ENCODE measurements at places on chromosomes 3 and 15. TPM values are rescaled to one million over a fixed set of nuclear protein-coding genes. Genes with fewer than 3 reads are reported as not detected.

The PIERCE2 gene
- total RNA-seq: 3.8 TPM

The NUDT16 gene
- 11.5 TPM for total RNA-seq

The CAMK2N2 gene
- 0.26 TPM for total RNA-seq

The HGD gene
- not detected for total RNA-seq

The SYNM gene
- total RNA-seq: 228 TPM

The SATB1 gene
- 74.2 TPM for total RNA-seq

The CCK gene
- not detected for total RNA-seq

The EFCC1 gene
- total RNA-seq: 5.7 TPM

The ZKSCAN7 gene
- total RNA-seq: 19.5 TPM

The GPR149 gene
- total RNA-seq: not detected

The SLC15A2 gene
- 14.0 TPM for total RNA-seq

The CHRNA5 gene
- 3.3 TPM for total RNA-seq

The KLF15 gene
- 1.6 TPM for total RNA-seq

- DNase-seq: no peak
Measured at GRCh38 chr3:12705981-12706380, 42.1 kb upstream of the RAF1 start.

GRCh38 chr3:90184861-90185260, 1077.4 kb downstream of the EPHA3 start:
- DNase-seq: no peak

GRCh38 chr15:68643216-68643830, 64.5 kb downstream of the CORO2B start:
- DNase-seq: no peak

DNA sequence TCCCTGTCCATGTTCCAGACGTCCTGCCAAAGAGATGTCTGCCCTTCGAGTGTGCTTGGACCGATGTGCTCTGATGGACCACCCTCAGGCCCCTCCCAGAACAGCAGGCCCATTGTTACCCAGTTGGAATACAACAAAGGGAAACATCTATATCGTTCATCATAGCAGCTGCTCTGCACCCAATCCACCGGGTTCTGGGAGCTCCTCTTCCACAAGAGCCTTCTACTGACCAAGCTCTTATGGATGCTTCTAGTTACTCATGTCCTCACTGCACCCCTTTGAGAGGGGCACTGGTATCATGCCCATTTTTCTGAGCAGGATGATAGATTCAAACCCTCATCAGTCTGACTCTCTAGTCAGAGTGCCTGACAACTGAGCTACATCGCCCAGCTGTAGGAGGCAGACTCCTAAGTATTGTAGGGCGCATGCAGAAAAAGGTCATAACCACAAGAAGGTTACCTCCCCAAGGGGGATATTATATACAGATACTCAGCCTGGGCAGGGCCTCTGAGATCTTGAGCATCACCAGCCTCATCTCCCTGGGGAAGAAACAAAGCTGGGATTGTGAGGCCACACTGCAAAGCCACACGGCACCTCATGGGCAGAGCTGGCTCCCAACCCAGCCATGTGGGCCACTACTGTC, at the start of gene SSUH2:
Gene SSUH2, minus strand, starts transcription at position 51 of the 643 bp plus-strand sequence. Its CDS starts 40 bp downstream, at position 11.
- no peak for DNase-seq

DNA sequence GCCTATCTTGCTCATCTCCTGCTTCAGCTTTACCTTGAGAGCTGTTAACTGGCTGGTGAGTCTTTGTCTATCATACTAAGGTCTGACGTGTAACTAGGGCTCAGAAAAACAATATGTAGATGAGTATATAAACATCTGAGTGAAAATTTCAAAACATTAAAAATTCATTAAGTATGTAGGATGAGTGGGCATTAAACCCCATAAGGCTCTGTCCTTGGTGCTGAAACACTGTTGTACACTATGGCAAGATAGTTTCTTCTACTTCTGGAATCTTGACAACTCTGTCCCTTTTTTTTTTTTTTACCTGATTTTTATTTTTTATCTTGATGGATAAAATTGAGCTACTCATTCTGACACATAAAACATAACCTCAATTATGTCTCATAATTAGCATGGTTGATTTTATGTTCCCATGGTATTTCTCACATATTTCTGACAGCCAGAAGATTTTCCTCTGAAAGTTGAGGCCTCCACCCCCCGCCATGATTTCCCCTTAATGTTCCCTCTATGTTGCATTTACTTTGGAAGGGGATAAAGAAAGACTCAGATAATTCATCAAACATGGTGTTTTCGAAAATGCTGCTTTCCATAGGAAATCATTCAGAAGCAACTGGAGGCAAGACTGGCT, 54.3 kb downstream of the DGKG start:
- DNase-seq: peak; percentile 23

DNA sequence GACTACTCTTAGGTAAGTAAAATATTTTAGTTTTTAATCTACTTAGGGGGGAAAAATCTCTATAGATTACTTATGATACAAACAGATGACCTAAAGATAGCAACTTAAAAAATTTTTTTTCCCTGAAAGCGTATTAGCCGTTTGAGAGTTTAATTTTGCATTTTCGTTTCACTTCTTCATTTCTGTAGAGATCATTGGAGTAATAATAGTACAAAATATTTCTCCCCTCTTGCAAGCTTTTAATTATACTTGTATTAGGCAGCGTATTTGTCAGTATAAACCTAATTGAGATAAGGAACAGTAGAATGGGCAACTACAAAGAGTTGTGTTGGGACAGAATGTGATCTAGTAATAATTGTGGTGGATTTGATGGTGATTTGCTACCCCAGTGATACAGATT, 10.3 kb downstream of the SKIL start:
- no peak for DNase-seq

DNA sequence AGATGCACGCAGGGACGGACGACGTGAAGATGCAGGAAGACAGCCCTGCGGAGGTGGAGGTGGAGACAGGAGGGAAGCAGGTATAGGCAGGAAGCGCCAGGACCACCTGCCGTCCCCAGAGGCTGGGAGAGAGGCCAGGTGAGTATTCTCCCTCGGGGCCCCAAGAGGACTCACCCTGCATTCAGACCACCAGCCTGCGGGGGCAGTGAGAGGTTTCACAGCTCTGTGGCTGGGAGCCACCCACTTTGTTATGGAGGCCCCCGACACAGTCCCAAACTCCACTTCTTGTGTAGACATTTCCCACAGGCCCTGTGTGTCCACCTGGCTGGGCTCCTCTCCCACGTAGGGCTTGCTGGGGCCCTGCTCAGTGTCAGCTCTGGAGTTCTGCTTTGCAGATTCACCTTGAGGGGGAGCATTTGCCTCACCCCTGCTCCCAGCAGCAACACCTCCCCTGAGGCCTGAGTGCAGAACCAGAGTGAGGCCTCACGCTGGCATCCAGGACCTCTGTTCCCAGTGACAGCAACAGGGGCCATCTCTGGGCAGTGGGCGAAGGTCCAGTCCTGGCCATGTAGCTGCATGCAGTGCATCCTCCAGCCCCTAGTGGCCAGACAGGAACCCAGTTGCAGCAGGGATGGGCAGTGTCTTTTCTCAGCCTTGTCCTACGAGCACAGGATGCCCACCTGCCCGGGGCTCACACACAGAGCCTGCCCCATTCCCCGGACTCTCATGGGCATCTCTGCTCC, 119.4 kb upstream of the IQSEC1 start:
- DNase-seq: no peak

GRCh38 chr15:63452552-63453136, 51.7 kb upstream of the USP3 start:
- DNase-seq: no peak

DNA sequence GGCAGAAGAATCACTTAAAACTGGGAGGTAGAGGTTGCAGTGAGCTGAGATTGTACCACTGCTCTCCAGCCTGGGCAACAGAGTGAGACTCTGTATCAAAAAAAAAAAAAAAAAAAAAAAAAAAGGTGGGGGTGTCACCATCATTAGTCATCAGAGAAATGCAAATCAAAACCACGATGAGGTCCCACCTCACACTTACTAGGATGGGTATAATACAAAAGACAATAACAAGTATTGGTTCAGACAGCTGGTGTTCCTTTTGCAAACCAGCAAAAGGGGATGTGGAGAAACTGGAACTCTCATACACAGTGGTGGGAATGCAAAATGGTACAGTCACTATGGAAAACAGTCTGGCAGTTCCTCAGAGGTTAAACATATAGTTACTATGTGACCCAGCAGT, 78.7 kb upstream of the TSC22D2 start:
- no peak for DNase-seq

GRCh38 chr15:87736891-87737389, 519.6 kb downstream of the NTRK3 start:
- no peak for DNase-seq

- no peak for DNase-seq
Measured at GRCh38 chr3:124916837-124917409, 17.6 kb downstream of the MUC13 start.

GRCh38 chr15:39738998-39739397, 43.6 kb downstream of the FSIP1 start:
- no peak for DNase-seq

- no peak for DNase-seq
Measured at GRCh38 chr3:139284221-139284620, 59.6 kb upstream of the MRPS22 start.

GRCh38 chr3:98966862-98967546, 65.5 kb upstream of the DCBLD2 start:
- no peak for DNase-seq

DNA sequence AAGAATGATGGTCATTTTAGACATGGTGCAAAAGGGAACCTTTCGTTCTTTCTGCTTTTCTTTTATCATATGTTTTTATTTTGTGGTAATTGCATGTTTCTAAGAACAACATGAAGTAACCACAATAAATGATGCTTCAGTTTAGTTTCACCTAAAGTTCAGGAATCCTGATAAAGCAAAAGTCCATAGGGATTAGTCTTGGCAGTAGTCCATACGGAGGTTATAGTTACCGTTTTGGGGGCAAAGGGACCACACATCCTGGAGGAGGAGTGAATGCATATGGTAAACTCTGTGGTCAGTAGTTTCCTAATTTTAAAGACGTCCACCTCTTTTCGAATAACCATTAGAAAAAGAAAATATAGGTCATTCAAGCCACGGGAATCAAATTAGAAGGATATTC, 141.5 kb downstream of the MCTP2 start:
- no peak for DNase-seq

GRCh38 chr15:71303977-71304376, 188.7 kb downstream of the THSD4 start:
- no peak for DNase-seq

DNA sequence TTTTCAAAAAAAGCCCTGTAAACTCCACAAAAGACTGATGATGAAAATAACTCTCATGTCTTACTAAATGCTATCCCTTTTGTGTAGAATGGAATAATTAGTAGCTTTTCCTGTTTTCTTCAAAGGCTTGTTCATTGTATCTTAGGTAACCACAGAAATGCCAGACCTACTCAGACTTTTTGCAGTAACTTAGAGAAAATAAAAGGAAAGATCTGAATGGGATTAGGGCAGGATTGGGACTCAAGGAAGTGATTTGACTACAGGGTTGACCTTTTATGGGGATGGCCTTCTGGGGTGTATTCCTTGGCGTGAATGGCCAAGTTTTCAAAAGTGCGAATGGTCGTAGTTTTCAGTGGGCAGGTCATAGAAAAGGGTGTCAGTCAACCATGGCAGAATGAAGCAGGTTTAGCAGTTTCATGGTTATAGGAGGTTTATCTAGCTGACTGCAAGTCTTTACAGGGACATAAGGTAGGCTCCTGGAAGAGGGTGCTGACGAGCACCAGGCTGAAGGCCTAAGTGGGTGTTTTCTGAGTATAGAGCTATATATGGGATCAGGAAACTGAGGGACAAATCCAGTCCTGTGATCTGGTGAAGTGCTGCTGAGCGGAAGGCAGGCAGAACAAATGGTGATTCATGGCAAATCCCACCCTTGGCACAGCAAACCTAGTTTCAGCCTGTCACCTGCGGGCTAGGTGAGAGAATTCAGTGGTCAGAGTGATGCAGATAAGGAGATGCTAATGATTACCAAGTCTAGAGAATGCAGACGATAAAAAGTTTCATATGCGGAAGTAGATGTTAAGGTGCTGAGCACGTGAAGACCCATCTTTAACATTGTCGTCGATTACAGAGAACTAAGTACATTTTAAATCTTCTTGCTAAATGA, 46.4 kb downstream of the IL1RAP start:
- DNase-seq: no peak

DNA sequence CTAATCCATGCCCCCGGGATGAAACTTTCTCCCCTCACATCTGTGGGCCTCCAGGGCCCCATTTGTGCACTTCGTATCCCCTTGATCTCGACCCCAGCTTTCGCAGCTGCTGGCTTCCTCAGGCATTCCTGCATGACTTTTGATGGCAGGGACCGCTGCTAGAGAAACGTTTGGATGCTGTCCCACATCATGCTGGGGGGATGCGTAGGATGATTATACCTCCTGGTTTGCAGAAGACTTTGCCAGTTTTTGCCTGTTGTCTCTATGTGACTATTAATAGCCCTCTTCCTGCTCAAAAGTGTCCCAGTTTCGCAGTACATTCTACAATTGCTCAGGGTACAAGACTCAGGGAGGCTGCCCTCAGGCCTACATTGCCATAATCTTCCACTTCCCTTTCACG, 10.4 kb upstream of the KCNAB1 start:
- DNase-seq: no peak

DNA sequence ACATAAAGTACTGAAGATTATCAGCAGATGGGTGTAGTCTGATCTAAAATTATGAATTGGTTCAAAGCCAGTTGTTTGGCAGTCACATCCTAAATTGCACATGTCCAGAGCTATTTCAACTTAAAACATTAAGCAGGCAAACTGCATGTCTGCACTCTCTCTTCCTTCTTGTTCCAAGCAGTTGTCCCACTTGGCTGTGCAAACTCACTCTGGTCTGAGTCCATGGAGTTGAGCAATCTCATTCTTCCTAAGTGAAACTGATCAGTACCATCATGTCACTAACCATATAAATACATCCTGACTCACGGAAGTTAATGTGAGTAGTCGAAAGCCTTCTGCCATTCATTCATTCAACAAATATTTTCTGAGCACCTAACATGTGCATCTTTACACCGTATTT, 353.0 kb downstream of the ROBO1 start:
- DNase-seq: no peak

Measured in urinary bladder (tissue), 4 donors.